ENCODE measurements at places on chromosomes 1 and 21.

DNA sequence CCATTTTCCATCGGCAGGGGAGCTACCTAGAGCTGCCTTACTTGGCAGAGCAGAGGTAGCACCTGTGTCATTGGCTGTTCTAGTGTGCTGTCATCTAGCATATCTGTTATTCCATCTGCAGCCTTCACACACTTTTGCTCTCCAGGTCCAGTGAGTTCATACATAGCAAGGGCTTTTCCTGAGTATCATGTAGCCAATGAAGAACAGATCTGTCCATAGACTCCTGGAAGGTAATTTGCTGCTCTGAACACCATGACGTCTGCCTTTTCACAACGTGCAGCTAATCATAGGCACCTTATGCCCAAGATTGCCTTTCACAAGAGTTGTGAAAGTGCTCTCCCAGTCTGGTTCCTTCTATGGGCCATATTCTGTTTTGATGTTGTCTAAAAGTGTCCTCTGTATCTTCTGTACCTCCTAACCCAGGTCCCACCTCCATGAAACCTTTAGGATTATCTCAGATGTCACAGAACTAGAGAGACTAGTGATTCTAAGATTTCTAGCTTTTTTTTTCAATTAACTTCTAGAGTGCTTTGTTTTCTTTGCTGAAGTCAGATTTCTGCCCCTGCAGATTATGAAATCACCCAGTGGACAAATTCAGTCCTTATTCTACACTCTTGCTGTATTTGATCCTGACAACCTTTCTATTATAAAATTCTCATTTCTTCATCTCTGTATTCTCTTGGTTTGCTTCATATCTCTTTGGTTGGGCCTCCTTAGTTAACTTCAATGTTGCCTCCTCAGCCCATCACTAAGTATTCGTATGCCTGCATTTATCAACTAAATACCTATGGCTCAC is 134.8 kb downstream of the PBX1 start:
- DNase-seq, result no peak

DNA sequence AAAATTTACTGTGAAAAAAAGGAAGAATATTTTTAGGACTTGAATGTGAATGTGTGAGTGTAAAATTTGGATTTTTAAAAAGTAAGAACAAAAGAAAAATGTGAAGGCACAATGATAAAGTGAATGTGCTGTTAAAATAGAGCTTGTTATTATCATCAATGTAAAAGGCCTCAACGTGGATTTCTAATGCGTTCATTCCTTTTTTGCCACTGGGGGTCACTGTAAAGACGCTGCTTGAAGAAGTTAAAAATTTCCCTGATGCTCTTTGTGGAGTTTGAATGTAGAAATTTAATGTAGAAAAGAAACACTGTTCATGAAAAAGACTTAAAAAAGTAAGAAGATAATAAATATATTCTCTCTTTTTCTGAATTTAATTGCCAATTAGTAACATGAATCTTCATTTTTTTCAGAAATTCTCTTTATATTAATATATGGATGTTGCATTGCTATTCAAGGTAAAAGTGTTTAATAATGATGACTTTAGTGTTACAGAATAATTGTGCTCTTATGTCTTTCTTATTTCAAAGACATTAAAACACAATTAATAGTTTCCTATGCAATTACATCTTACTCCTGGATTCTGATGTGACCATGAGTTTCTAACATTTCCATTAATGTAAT is 161.5 kb downstream of the DNM3 start:
- peak; percentile 15 for DNase-seq

- no peak for DNase-seq
These were observed 32.4 kb downstream of the RASAL2 start for GRCh38 chr1:178126261-178126660.

GRCh38 chr1:67749263-67749843 is 64.4 kb downstream of the GADD45A start:
- no peak for DNase-seq

- DNase-seq, result no peak
These were observed 284.1 kb downstream of the HHIPL2 start for GRCh38 chr1:222263791-222264190.

DNA sequence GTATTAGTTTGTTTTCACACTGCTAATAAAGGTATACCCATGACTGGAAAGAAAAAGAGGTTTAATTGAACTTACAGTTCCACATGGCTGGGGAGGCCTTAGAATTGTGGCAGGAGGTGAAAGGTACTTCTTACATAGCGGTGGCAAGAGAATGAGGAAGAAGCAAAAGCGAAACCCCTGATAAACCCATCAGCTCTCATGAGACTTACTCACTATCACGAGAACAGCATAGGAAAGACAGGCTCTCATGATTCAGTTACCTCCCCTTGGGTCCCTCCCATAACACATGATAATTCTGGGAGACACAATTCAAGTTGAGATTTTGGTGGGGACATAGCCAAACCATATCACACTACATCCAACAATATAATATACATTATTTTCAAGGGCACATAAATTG is 145.7 kb upstream of the BARHL2 start:
- no peak for DNase-seq

DNA sequence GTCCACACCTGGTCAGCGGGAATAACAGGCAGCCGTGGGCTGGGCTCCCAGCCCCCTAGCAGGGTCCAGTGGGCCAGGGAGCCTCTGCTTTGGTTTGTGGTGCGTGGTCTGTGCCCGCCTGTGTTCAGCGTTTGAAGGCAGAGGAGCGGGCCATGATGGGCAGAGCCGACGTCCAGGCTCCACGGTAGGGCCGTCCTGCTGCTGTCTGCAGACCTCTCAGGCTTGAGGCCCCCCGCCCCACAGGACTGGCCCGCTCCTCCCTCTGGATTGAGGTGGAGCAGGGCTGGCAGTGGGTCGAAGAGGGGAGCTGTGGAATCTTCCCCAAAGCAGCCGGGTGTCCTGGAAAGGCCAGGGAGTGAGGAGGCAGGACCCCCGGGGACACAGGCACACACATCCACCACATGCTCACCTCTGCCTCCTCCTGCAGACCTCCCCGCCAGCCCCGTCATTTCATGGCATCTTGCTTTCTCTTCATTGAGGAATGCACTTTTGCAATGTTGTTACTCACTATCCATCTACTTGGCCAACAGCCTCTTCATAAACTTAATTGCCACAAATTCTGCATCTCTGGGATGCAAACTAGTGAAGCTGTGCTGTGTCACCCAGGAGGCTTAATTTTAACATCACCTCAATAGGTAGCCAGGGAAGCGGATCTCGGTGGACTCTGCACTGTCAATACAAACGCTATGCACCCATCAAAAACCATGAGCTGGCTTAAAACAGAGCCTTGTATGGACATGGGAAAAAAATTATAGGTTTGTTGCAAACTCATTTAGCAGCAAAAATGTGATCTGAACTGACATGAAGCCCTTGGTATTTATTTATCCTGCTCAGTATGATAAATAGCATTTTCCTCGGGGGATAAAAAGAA is 85.9 kb downstream of the PDE9A start:
- no peak for DNase-seq

Measured in activated naive CD4-positive, alpha-beta T cell treated with Interleukin-2 at 50 U/mL for 16 hours (primary cell).